ENCODE measurements at places on chromosomes 5 and 9.
A peak's percentile ranks its signal among the peaks of the same experiment; 100 is the strongest.

DNA sequence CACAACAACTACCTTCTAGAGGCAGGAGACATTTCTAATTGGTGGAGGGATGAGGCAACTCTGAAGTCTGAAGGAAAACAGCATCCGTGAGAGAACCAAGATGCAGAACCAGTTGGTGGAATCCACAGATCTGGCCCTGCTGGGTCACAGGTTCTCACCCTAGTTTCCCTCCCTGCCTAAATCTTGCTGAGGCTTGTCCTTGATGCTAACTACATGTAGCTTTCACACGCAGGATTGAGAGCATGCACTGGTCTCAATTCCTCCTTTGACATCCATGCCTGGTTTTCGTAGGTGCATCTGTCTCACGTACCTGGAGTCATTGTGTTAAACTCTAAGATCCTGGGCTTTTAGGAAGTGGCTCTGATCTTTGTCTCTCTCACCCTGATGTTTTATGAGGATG is 9.7 kb upstream of the F2RL1 start:
- no peak for DNase-seq

DNA sequence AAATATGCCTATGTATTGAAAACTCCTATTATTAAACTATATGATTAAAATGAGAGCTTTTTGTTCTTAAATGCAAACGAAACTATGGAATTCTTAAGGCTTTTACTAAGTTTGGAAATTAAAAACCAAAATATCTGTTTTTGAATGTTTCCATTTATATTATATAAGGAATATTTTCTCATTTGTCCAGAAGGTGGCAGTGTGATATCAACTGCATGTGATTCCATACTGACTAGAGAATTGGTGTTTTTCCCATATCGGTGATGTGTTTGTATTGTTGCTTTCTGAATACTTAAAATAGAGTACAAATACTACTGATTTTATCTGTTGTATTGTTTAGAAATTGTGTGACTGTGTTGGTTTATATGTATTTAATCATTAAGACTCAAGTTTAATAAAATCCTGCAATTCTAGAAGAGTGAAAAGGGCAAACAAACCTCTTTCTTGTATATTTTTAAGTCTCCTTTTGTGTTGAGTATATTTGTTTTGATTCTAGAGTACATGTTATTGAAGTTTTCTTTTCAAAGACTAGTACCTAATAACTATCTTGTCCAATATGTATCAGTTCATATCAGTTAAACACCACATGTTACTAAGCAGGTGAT is 320.8 kb downstream of the CCDC171 start:
- DNase-seq = no peak

GRCh38 chr5:2917524-2917923 is 166.0 kb upstream of the IRX2 start:
- no peak for DNase-seq

DNA sequence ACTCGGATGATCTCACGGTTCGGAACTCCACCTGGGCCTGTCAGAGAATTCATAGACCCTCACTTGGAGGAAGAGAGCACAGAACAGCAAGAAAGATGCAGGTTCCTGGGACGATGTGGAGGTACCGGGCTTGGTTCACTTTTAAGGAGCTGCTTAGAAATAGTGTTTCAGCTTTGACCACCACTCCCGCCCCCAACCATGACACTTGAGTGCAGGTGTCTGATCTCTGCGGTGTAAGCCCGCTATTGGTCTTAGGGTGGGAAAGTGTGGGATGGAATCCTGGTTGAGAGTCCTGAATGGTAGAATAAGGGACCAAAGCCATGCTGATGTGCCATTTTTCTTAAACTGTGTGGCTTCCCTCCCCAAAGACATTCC is 97.2 kb upstream of the LMX1B start:
- DNase-seq = no peak

DNA sequence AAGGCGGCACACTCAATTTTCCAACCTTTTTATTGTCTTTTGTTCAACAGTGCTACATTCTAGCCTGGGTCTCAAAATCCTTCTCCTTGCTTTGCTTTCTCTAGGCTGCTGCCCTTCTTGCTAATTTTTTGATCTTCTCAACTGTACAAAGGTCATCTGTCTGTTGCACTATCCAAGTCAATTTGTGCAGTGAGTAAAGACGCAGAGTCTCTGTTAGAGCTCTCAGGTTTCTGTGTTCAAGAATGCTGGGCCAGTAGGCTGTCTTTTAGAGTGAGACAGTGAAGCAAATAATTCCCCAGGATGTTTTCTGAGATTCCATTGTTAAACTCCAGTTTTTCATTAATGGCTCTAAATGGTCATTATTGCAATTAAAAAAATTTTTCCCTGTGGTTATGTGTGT is 255.7 kb upstream of the ACTBL2 start:
- no peak for DNase-seq

DNA sequence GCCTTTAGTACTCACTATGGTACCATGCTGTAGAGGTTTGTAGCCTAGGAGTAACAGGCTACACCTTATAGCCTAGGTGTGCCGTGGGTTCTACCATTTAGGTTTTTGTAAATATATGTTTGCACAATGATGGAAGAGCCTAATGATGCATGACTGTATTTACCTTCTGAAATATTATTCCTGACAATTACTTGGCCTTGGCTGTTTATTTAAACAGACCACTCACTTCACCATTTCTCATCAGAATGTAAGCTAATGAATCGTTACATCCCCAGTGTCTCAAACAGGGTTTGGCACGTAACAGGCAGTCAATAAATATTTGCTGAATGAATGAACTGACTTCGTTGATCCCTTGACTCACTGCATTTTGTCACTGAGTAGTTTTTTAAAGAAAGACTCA is 93.1 kb downstream of the MED27 start:
- DNase-seq = no peak

GRCh38 chr9:134515026-134515821 is 126.4 kb upstream of the COL5A1 start:
- no peak for DNase-seq

DNA sequence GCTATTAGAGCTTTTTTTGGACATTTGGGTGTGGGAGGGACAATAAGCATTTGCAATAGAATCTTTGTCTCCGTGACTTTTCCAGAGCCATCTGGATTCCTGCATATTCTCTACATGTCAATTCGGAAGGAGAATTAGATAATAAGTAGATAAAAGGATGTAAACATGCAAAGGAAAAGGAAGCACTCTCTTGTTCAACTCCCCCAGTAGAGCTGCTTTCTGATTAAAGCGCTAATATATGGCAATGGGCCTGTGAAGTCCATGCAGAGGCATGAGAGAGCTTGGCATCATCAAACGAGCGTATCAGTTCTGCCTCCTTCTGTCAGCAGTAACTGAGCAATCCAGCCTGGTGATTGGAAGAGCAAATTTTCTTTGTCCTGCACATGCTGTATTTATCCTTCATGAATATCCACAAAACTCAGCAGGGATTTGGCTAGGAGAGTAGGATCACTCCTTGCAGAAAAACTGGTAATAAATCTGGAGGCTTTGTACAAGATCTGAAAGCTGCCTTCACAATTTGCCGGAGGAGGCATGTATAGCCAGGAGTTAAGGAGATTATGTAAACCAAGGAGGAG is 1752.9 kb downstream of the MAT2B start:
- DNase-seq = no peak

DNA sequence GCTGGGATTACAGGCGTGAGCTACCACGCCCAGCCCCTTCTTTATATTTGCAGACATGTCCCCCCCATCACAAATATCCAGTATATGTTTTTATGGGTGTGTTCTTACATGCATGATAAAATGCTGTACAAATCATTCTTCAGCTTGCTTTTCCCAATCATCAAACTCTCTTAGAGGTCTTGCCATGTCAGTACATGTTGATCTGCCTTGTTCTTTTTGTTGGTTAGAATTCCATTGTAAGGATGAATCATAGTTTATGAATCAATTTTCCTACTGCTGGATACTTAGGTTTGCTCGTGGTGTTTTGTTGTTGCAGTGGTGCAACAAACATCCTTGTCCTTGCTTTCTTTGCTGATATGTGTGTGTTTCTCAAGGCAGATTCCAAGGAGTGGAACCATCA is 79.9 kb upstream of the NEURL1B start:
- DNase-seq = no peak

DNA sequence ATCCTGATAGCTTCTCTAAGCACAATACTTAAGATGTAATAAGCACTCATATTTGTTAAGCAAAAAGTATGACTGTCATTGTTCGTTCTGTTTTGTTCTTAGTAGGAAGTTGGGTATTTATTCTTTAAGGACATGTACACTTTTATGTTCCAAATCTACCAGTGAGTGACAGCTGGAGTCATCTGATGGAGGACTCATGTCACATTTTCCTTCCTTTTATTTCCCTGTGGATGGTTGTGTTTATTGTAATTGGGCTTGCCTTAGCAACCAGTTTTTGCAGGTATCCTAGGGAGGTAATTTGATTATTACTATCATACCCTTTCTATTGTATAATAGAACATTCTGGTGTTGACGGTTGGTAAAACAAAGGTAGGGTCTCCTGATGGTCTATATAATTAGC is 145.7 kb downstream of the ZSWIM6 start:
- no peak for DNase-seq

GRCh38 chr5:84779186-84779585 is 394.5 kb upstream of the EDIL3 start:
- no peak for DNase-seq

GRCh38 chr9:118929287-118929686 is 439.9 kb downstream of the BRINP1 start:
- no peak for DNase-seq

DNA sequence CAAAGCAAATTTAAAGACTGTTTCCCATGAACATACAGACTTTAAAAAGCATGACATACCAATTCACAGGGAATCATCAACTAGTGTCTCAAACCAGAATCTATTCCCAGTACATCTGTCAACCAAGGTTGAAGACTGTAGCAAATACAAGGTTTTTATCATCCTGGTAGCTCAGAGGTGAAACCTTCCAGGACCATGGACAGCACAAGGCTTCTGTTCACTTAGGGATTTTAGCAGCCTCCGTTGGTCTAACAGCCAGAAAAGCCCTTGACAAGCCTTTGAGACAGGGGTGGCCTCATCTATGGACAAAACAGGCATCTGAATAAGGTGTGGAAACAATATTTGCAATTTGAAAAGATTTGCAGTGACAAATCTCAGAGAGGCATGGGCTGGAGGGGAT is 119.0 kb downstream of the TRIM32 start:
- no peak for DNase-seq

DNA sequence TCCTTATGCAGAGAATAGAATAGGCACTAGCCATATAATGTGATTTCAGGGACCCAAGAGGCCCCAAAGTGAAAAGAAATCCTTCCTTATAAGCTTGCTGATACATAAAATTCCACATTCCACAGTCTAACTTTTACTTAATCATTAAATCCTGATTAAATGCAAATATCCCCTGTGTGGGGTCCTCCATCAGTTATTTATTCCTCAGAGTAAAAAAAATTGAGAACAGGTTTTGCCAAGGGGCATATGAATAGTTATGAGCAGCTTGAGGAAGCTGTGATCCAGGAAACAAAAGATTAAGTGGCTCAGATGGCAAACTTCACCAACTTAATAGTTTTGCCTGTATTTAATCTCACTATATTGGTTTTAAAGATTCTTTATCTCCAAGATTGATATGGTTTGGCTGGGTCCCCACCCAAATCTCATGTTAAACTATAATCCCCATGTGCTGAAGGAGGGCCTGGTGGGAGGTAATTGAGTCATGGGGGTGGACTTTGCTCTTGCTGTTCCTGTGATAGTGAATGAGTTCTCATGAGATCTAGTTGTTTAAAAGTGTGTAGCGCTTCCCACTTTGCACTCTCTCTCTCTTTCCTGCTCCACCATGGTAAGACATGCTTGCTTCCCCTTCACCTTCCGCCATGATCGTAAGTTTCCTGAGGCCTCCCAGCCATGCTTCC is 324.9 kb downstream of the NPR3 start:
- DNase-seq = no peak

- DNase-seq = peak; percentile 77
These were observed 14.8 kb upstream of the CEMIP2 start for GRCh38 chr9:71783120-71783523.

- no peak for DNase-seq
These were observed 104.5 kb upstream of the LHFPL2 start for GRCh38 chr5:78753093-78753531.

DNA sequence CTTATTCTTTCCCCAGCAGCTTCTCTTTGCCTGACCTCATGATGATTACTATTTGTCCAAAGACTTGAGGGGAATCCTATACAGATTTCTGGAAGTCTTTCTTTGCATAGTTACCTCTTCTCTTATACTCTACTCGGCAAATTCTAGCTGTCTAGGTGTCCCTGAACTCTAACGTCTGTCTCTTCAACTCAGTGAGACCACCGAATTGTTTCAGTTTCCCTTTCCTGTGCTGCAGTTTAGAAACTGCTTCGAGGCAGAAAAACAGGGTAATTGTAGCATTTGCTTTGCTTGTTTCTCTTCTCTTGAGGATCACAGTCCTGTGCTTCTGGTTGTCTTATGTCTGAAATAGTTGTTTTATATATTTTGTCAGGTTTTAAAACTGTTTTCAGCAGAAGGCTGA is 14.8 kb downstream of the LVRN start:
- no peak for DNase-seq

DNA sequence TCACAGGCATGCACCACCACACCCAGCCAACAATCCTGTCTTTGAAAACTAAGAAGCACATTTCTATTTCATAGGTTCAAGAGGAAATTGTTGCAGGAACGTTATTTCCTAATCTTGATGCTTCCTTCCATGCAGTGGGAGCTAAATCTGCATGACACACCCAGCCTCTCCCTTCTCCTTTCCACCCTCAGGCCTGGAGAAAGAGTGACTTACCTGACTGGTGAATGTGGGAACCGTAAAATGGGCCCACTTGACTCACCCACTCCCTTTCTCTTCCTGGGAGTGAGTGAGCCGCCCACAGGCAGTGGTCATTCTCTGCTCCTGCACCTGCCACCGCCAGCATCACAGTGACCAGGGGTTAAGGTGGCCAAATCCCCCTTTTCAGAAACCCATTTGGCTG is 78.2 kb downstream of the C9orf50 start:
- DNase-seq = no peak

DNA sequence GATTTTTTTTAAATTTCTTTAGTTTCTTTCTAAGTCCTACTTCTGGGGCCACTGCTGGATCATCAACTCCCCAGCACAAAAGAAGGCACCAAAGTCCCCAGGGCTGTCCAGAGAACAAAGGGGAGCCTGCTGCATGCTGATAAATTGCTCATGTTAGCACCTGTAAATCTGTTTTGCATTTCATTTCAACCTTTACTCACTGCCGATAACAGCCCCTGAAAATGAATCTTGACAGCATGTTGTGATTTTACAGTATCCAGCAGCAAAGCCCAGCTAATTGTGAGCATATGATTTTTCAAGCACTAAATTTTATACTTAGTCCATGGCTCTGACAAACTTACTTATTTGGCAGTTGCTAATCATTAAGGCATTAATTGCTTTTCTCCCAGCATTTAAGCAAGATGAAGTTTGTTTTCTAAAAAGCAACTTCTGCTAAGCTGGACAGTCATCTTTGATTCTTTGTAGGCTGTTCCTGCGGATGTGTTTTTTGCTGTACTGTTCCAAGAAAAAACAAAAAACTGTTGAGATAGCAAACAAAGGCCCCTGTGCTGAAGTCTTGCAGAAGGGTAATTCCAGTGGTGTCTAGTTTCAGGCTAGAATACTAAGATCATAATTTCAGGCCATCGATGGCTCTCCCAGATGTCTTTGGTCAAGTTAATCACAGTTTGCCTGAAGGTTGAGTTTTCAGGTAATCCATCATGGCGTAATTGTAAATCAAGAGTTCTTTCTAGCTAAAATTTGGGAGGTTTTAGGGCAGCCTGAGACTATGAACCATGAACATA is 73.1 kb upstream of the GAS1 start:
- DNase-seq = no peak

- DNase-seq = no peak
These were observed 3.1 kb downstream of the GTF3C4 start for GRCh38 chr9:132673355-132673754.

- DNase-seq = no peak
These were observed 250.4 kb downstream of the FSTL4 start for GRCh38 chr5:133361922-133362321.
